ENCODE measurements at places on chromosomes 2 and 18.

DNA sequence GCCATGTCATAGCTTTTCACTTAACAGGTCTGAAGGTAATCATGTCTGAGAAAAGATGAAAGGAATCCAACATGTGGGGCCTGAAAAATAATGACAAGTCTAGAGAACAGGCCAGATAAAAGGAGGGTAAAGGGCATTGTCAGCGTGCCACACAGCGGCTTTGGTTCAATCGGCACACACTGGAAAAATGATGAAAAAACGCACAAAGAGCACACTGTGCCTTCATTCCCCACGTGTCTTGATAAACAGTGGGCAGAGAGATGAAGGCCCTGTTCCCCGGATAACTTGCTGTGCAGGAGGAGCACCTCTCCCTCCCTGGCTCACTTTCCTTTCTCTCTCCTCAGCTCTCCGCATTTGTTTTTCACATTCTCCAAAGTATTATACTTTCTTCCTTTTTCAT lies 766.3 kb downstream of the TDRD15 start:
- DNase-seq: no peak

- DNase-seq: peak; percentile 78
Observed at GRCh38 chr2:127086990-127087790, 19.8 kb downstream of the BIN1 start.

DNA sequence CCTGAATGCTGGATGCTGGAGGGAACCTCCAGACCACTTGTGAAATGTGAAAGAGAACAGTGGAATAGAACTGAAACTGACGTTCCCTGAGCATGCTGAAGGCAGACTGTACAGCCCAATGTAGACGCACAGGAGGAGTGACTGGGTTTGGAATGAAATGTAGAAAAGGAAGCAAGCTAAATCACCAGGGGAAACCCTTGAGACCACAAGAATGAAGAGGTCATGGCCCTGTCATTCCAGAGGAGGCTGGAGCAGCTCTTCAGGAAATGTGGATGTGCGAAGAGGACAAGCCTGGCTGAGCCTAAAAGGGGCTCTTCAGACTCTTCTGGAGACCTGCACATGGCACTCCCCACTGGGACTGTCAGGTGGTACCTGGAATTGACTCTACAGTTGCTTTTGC lies 118.5 kb upstream of the ALPP start:
- DNase-seq: no peak

DNA sequence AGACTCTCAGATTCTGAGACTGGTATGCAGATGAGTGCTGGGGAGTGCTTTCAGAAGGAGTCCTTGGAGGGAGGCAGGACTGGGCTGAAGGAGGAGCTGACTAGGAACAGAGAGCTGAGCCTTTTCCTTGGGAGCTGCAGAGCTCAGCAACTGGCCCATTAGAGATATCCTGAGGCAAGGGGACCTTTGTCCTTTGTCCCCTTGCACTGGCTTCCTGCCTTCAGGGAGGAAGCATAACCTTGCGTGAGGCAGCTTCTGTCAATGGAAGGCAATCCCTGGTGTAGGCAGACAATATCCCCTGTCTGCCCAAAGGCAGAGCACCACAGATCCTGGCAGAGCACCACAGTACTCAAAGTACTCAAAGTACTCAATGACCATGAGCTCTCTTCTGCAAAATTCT lies 375.3 kb downstream of the HRH4 start:
- no peak for DNase-seq

- DNase-seq: no peak
Observed at GRCh38 chr2:4188561-4188960, 485.2 kb downstream of the DCDC2C start.

- no peak for DNase-seq
Observed at GRCh38 chr2:144582651-144583380, 62.9 kb upstream of the ZEB2 start.

DNA sequence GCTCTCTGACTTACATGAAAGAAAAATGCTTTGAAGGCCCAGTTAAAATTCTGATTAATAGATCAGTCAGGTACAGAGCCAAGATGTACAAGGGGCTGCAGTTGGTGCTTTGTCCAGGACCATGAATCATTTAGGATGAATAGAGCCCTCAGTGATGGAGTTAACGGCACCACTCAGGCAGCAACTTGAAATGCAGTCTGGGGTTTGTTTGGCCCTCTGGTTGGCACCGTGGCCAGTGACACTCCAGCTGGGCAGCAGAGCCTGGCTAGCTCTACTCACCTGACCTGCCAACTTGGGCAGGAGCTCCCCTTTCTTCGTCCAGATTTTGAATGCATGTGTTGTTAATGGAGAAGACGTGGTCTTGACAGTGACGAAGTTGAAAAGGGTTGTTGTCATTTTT lies 493.0 kb upstream of the ACVR2A start:
- DNase-seq: no peak

DNA sequence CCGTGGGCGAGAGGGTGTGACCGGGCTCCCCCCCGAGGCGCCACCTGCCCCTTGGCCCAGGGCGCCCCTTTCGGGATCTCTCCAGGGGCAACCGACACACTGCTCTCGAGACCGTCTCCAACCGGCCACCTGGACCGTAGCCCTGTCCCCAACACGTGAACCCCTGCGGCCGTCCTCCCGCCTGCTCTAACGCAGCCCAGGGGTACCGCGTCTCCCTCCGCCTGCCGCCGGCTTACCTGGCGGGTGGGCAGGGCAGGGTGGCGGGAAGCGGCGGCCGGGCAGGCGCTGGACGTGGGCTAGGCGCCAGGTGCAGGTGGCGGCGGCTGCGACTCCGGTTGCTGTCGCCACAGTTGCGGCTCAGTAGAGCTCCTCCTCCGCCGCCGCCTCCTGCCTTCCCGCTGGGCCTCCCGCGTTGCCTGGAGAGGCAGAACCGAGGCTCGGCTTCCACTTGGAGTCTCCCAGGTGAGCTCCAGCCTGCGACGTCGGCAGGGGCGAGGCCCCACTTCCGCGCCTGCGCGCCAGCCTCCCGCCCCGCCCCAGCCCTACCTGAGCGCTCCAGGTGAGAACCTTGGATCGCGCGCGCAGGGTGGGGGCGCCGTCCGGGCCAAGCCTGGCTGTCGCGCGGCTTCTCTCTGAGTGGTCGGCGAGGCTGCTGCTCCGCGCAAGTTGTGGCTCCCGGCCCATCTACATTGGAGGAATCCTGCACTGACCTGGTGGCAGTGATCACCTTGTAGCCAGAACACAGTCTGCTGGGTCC lies at the start of gene GALNT3:
Gene GALNT3 (minus strand): TSS at position 469 of the 757 bp plus-strand sequence. CDS start 23,547 bp downstream, outside the sequence.
- DNase-seq: no peak

GRCh38 chr2:160368988-160369930 lies 124.3 kb downstream of the RBMS1 start:
- DNase-seq: no peak

DNA sequence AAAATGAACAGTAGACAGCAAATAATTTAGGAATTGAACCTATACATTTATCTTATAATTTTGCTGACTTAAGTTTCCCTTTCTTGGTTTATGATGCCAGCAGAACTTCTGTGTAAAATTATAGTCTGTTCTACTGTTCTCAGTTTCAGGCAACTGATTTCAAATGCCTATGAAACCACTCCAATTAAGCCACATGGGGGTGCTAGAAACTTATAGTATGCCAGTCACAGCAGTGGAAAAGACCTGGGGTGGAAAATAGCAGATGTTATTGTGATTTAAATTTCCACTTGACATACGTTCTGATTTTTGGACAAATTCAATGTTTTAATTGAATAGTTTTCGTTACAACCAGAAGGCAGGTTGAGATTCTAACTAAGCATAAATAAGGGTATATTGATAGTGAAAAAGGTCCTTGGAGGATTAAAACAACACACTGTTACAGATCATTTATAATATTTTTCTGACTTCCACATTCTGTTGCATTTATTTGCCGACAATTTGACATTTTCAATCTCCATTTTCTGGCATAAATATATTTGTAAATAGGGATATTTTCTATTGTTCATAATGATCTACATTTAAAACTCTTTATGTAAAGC lies 61.4 kb downstream of the CPS1 start:
- peak; percentile 1 for DNase-seq

GRCh38 chr2:212669761-212670160 lies 131.2 kb upstream of the ERBB4 start:
- DNase-seq: no peak

DNA sequence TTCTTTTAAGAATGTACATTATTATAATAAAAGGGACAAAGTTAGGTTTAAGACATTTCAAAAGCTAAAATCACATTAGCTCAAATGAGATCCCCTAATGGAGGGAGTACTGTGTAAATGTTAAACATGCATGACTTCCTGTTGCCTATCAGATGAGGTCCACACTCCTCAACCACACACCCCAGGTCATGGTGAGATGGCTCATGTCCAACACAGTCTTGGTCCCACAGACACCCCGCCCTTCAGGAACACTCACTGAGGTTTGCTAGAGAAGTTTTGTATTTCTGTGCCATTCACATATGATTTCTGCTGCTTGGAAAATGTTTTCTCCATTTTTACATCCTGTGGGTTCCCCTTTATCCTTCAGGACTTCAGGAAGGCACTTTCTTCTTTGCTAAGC lies 491.0 kb downstream of the SOX11 start:
- DNase-seq: no peak

GRCh38 chr2:25188405-25188804 lies 20.0 kb upstream of the POMC start:
- no peak for DNase-seq

DNA sequence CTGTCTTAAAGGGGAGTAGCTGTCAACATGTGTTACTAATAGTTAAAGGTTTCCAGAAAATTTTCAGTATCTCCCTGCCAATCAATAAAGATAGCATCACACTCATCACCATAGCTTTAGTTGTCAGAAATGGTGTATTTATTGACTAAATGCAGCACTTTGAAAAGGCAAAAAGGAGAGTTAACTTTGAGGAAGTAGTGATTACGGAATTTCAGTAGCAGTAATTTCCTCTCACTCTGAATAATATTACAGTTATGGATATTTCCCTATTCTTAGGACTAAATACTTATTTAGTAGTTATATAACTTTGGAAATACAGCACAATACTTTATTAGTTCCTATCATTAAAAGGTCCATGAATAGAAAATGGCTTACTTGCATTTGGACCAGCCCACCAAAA lies 250.5 kb downstream of the CAMKMT start:
- DNase-seq: no peak

DNA sequence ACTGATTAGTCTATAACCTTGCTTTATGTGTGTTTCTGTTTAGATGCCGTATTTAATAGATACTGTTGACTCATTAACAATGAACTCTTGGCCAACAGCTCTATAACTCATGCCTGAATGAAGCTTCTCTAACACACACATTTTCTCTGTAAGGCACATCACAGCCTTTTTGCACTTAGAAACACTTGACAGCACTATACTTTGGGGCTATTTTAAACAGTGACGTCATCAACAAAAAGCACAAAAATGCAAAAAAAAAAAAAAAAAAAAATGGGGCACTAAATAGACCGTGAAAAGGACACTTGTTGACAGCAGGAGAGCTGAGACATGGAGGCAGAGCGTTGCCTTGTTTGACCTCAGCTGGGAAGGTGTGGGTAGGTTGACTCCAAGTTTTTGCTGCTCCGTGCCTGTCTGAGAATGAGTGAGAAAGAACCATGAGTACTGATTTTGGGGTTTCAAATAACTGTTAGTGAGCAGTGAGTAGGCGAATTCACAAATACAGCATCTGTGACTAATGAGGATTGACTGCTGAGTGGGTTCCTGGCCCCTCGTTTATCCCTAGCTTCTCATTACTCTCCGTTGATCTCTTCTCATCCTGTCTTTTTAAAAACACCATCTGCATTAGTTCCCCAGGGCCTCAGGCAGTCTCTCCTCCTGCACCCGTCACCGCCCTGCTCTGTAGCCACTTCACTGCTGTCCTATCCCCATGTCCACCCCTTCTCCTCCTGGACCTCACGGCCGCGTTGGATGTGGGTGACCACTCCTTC lies 24.4 kb downstream of the SPP2 start:
- DNase-seq: no peak

DNA sequence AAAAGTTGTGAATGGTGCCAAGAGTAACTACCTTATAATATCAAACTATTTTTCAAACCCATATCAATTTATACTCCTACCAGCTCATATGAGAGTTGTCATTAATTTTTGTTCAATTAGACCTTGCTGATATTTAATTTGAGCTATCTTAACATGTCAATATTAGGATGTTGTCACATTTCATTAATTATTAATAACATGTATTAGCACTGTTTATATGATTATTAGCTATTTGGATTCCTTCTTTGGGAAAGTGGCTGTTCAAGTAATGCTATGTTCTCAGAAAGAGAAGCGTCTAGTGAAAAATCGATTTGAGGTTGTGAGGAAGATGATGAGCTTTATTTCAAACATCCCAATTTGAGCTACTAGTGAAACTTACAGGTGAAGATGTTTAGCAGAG lies 620.2 kb downstream of the KCNJ3 start:
- DNase-seq: no peak

All from GM18507 (cell line).